Activated CD4-positive, alpha-beta T cell treated with anti-CD3 and anti-CD28 coated beads, Interleukin-2, amount 50 U/mL, for 16 hours (primary cell): ENCODE measurements at places on chromosomes 5 and 9.

DNA sequence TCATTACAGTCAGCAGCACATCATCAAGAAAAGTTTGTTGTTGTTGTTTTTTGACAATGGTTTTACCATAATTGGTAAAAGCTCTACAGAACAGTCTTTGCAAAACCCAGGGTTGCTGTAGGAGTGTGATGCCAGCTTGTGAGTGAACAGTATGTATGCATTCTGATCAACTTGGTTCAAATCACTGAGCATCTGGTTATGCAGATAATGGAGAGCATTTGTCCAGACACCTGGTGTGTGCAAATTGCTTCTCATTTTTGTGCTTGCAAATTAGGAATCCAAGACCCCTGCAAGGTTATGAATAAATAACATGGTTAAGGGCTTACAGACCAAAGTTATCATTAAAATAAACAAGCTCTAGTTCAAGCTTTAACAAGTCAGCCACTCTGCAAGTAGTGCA is 448.7 kb upstream of the ACTBL2 start:
- no peak for DNase-seq

GRCh38 chr5:181056431-181056830 is 16.4 kb downstream of the BTNL9 start:
- DNase-seq, result no peak

DNA sequence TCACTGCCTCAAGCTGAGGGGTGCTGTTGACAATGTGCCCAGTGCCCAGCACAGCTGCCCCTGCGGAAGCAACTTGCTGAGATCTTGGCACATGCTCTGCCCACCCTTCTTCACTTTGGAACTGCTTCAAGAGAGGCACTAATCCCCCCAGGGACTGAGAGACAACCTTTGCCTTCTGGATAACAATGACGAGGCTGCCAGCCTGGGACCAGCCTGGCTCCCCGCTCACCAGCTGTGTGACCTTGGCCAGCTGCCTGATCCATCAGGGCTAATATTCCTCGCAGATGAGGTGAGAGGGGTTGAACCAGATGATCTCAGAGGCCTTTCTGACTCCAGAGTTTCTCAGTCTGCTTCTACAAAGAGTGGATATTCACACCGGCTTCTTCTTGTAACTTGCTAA is 81.0 kb downstream of the SHB start:
- no peak for DNase-seq

DNA sequence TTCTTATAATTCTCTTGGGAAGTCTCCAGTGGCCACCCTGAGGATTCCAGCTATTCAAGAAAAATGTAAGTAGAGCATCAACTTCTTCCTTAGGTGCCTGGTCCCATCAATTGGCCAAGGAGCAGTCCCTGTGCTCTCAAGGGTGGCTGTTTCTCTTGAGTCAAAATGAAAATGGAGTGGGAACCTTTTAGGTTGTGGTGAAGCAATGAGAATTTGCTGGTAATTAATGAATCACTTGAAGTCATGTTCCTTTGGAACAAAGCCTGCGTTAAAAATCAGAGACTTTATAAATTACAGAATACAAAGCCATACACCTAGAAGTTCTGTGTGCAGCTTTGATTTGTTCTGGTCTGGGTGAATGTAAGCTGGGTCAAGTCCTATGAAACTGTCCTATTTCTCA is 48.9 kb downstream of the IL31RA start:
- DNase-seq, result peak; percentile 39

- DNase-seq, result peak; percentile 20
Measured at GRCh38 chr9:19231126-19231903, 822 bp downstream of the DENND4C start.

DNA sequence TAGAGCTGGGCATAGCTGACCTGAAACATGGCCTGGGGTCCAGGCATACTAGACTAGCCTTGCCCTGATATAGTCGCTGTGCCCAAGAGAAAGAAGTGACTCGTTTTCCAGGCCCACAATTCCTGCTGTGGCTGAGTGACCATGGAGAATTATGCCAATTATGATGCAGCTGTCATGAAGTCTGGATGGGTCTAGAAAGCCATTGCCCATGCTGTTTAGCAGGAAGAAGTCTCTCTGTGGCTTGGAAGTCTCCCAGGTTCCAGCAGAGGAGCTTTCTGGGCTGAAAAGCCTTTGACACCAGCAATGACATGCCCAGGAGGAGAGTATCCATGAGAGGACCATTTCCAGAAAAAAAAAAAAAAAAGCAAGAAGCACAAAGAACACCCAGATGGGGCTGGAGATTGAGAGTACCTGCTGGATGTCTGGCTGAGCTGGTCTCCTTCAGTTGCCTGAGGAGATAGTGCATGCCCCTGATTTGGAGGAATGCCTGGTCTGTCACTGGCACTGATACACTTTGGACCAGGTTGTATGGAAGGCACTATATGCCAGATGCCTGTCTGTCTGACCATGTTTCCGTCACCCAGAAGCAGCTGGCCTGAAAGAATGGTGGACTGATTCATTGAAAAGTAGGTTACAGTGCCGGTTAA is 128.0 kb upstream of the EPB41L4A start:
- no peak for DNase-seq

- DNase-seq, result no peak
Measured at GRCh38 chr5:76737846-76738245, 21.9 kb downstream of the F2R start.

GRCh38 chr9:82673919-82674318 is 389.0 kb downstream of the RASEF start:
- no peak for DNase-seq

GRCh38 chr9:19488721-19489120 is 79.9 kb downstream of the ACER2 start:
- no peak for DNase-seq

DNA sequence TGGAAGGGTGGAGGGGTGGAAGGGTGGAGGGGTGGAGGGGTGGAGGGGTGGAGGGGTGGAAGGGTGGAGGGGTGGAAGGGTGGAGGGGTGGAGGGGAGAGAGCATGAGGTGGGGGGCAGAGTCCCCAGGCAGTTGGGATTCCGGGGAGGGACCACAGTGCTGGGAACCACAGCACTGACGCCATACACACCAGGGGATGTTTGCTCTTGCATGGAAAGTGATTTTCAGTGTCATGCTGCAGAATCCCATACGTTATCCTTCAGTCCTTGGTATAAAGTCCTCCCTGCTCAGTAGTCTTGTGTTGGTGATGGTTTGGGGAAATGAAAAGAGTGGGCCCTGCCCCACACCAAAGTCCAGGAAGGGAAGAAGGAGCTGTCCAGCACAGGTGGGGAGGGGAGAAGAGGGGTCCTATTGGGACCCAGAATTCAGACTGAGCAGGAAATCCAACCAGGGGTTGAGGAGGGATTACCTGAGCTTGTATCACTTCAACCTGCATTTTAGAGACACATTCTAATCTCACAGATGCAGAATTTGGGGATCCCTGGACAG is 5.5 kb upstream of the FIBCD1 start:
- DNase-seq, result no peak

GRCh38 chr5:108472237-108472636 is 90.3 kb upstream of the FBXL17 start:
- DNase-seq, result no peak

DNA sequence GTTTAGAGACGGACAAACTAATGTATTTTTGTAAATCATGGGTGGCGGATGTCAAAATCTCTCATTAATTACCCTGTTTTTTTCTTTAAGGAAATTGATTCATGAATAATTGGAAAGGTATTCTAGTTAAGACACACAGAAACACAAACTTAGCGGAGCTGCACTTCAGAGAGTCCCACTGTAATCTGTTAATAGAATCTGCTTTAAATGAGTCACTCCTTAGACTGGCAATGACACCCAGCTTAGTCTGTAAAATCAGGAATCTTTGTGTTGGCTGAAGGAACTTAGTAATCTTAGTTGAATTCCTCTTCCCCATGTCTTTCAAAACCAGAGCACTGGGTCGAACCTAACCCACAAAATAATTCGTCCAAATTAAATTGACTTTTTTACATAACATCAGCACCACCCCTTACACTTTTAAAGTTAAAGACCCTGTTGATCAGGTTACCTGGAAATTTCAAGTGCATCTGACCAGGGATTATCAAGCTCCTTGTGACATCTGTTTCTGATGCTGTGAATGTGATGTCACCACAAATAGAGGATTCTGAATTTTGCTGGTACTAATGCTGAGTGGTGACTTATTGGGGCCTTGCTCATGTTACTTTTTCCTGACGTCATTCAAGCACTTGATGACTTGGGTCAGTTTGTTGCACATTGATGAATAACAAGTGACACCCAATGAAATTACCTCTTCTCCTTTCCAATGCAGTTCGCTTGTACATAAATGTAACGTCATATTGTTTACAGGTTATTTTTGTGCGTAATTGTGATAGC is 313.6 kb downstream of the KCTD16 start:
- DNase-seq, result no peak

GRCh38 chr9:137989999-137990715 is 112.6 kb downstream of the CACNA1B start:
- DNase-seq, result no peak

DNA sequence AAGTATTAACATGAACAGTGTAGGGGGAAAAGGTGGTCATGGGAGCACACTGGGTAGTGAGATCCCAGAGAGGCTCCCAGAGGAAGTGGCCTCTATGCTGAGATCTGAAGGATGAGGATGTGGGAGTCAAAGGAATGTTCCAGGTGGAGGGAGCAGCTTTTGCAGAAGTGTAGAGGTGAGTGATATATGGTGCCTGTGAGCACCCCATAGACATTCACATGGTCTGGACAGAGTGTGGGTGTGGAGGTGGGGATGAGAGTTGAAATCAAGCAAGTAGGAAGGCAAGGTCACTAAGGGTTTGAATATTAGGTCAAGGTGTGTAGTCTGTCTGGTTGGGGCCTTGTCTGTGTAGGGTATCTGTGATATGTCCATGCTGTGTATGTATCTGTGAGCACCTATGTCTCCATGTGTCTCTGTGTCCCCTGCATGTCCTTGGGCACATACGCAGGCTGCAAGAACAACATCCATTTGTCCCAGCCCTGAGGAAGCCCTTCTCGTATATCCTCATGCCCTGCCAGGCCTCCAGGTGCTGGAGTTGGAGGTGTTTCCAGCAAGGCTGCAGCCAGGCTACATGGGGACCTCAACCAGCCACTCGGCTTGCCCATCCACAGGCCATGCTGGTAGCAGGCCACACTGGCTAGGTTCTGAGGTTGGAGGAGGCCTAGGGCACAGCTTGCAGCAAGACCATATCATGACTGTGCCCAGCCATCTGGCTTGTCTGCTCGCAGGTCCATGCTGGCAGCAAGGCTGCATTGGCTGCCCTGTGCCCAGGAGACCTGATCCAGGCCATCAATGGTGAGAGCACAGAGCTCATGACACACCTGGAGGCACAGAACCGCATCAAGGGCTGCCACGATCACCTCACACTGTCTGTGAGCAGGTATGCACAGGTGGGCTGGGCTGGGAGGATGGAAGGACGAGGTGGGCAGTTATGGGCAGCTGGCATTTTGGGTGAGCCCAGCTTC is 4.7 kb downstream of the PDLIM4 start:
- no peak for DNase-seq

DNA sequence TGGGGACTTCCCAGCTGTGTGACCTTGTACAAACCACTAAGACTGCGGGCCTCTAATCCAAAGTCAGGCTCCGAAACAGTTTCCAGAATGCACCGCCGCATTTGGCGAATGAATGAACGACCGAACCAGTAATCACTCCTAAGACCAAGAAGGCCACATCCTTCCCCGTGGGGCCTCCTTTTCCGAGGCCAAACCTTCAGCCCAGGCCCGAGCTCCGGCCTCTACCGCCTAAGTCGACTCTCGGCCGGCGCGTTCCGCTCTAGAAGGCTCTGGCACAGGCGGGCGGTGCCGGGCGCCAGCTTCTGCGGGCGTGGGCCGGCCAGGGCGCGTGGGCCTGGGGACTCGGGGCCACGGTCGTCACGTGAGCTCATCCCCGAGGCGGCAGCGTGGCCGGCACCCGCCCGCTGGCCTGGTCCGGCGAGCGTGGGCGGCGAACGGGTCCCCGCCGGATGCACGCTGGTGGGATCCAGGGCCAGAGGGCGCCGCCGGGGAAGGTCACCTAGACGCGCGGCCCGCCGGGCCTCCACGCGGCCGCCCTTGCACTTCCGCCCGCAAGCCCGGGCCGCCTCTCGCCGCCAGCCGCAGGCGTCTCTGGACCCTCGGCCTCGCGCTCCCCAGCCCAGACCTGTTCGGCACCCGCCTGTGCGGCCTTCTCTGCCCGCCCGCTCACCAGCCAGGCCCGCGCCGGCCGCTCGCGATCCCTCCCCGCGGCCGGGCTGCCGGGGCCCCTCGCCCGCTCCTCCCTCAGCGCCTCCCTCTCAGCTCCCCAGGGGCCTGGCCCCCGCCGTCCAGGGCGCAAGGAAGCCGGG is 754 bp downstream of the VDAC1 start:
- DNase-seq, result peak; percentile 41

GRCh38 chr9:134073500-134073899 is 5.7 kb upstream of the BRD3 start:
- DNase-seq, result no peak

DNA sequence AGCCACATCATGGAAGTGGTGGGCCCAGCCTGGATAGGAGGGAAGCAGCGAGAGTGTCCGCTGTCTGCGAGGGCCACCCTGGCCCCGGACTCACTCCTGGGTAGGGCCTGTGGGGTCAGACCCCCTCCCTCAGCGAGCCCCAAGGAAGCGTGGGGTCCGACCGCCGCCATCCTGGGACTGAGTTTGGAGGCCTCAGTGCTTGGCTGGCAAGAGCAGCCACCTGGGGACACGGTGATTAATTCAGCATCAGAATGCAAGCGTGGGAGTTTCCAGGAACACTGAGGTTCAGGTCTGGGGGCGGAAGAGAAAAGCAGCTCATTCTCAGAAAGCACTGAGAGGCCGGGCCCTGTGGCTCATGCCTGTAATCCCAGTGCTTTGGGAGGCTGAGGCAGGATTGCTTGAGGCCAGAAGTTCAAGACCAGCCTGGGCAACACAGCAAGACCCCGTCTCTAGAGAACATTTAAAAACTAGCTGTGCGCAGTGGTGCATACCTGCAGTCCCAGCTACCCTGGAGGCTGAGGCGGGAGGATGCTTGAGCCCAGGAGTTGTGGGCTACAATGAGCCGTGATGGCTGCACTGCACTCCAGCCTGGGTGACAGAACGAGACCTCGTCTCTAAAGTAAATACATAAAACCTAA is 18.3 kb upstream of the CAMSAP1 start:
- DNase-seq, result peak; percentile 84
